Activated effector memory CD4-positive, alpha-beta T cell treated with Interleukin-2 at 50 U/mL for 16 hours (primary cell): ENCODE measurements at places on chromosomes 16 and 17.
A peak's percentile ranks its signal among the peaks of the same experiment; 100 is the strongest.

DNA sequence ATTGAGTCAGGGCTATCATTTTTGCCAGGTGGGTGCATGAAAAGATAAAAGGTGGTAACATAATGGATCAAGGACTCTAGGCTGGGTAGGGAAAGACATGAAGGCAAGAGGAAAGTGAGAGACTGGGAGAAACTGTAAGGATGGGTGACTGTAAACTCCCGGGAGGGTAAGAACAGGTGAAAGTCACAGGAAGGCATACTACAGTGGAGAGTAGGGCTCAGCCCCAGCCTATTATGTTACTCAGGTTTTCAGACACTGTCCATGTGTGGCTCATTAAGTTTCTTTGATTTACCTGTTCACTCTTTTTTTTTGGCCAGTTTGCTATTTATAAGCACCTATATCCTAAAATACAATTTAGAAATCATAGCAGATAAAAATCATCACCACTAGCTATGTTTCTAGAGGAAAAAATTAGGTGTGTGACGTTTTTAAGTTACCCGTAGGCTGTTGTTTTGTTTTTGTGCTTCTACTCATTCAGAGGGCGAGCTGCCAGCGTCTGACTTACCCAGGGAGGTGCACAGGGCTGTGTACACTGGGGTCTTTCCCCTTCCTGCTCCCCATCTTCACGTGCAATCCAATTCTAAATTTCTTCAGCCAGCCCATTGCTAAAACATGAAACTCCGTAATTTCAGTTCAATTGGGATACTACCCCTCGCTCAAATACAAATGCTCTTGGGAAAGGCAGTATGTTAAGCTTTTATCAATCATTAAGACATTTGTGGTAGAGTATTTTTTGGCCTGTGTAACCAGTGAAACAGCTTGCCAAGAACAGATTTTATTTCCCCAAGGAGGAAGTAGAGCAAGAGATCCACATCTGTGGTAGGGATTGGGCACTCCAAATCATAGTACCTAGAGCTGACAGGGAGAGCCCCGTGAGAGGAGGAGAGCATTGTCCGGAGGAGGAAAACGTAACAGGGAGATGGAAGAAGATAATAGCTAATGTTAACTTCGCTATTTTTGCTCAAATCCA is 21.7 kb upstream of the VWA3A start:
- DNase-seq = no peak

DNA sequence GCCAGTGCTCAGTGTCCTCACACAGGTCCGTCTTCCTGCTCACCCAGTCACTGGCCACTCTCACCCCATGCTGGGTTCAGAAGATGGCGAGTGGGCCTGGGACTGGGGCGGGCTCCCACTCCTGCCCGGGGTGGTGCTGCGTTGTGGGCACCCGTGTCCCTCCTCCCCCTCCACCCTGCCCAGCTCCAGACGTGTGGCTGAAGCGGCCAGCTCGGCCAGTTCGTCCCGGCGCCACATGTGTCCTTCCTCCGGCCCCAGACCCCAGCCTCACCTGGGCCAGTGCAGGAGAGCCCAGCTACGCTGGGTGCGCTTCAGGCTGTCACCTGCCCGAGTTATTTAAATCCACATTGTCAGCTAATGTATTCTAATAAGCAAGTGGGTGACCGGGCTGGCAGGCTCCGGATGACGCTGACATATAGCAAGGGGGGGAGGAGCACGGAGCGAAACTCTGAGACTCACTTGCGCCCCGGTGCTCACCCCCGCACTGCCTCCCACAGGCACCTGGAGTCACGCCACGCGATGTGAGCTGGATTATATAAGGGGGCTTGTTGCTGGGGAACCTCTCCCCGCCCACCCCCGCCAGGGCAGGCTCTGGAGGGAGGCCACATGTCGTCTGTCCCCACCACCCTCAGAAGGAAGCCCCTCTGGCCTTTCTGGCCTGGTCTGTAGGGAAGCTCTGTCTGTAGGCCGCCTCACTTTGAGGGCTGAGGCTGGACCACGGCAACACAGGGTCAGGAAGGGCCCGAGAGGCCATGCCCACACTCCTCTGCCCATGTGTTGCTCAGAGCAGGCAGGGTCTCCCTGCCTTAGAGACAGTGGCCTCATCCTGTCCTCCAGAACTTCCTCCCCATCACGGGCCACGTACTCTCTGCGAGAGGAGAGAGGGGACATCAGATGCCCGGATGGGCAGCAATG is 7.1 kb upstream of the BAIAP2 start:
- no peak for DNase-seq

GRCh38 chr17:72038427-72038826 is 82.4 kb upstream of the SOX9 start:
- no peak for DNase-seq

- DNase-seq = no peak
Measured at GRCh38 chr17:27153005-27153404, 140.9 kb upstream of the WSB1 start.

- no peak for DNase-seq
Measured at GRCh38 chr17:44273607-44274006, 5.7 kb upstream of the SLC4A1 start.

- no peak for DNase-seq
Measured at GRCh38 chr17:28110184-28110583, 67.7 kb downstream of the NLK start.

DNA sequence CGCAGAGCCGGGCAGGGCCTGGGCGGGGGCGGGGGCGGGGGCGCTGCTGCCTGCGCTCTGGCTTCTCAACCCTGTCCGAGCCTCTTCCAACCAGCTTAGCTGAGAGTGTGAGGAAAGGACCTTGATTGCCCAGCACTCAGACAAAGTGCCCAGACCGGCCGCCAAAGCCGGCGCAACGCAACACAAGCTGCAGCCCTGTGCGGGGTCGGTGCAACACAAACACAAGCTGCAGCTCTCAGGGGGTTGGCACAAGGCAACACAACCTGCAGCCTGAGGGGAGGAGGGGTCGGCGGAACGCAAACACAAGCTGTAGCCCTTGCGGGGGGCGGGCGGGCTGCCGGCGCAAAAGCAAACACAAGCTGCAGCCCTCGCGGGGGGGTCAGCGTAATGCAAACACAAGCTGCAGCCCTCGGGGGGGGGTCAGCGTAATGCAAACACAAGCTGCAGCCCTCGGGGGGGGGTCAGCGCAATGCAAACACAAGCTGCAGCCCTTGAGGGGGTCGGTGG is 60.0 kb downstream of the KLHDC4 start:
- DNase-seq = no peak

DNA sequence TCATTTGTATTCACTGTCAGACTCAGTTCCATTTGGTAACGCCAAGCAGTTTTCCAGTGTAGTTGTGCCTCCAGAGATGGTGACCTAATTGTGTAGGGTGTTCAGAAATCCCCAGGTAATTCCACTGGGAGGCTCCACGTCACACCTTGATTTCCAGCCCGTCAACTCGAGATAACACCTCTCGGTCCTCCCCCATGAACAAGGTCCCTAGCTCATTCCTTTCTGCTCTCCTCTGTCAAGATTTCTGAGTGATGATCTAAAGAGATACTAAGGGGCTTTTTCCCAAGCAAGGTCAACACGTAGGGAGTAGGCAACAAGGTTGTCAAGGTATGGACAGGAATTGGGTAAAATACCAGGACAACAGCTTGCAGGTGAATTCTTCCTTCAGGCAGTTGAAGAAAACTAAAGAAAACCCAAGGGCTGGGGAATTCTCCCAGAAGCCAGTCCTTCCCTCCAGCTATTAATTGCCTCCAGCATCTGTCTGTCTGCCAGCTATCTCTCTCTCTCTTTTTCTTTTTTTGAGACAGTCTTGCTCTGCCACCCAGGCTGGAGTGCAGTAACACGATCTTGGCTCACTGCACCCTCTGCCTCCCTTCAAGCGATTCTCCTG is 31.4 kb downstream of the GPRC5B start:
- no peak for DNase-seq

- no peak for DNase-seq
Measured at GRCh38 chr17:53142890-53143289, 679.8 kb upstream of the KIF2B start.

DNA sequence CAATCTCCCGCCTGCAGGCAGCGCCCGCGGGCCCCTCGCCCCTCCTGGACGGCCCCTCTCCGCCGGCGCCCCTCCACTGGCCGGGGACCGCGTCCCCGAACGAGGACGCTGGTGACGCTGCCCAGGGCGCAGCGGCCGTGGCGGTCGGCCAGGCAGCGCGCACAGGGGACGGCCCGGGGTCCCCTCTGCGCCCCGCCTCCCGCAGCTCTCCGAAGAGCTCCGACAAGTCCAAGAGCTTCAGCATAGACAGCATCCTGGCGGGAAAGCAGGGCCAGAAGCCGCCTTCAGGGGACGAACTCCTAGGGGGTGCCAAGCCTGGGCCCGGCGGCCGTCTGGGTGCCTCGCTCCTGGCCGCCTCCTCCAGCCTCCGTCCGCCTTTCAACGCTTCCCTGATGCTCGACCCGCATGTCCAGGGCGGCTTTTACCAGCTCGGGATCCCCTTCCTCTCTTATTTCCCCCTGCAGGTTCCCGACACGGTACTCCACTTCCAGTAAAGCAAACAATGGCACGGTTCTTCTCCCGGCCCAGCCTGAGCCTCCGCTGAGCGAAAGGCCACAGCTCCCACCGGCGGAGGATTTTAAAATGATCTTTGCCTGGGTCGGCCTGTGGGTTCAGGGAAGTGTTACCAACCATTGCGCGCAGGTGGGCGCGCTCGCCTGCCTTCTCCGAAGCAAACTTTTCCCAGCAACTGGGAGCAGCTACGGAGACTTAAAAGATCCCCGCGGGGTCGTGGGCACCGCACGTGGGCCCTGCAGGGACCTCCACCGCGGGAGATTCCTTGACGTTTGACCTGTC is 1.1 kb downstream of the FOXL1 start:
- no peak for DNase-seq

DNA sequence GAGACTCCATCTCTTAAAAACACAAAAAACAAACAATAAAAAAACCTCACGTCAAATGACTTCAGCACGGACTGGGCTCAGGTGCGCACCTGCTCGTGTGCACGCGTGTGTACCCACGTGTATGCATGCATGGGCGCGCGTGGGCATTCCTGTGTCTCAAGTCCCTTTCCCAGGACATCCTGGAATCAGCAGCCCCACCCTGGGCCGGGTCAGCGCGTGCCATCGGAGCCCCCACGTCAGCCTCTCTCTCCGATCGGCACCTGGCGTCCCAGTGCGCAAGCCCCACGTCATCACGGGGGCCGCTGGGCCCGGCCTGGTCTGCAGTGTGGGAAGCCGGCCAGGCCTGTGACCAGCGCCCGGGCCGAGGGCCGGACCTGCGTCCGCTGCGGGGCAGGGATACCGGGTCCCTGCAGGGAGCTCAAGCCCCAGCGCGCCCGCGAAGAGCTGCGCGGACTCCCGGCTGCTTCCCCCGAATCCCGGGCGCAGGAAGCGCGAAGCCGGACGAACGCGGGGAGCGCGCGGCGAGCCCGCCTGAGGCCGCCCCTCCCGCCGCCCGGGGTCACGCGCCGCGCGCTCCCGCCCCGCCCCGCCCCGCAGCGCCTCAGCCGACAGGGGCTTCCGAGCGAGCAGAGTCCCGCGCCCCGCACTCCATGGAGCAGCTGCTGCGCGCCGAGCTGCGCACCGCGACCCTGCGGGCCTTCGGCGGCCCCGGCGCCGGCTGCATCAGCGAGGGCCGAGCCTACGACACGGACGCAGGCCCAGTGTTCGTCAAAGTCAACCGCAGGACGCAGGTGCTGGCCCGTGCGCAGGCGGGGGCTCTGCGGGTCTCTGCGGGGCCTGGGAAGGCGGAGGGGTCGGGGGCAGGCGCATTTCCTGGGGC is at the start of gene FN3K:
FN3K (plus strand) TSS at position 629 of the 880 bp plus-strand sequence; CDS start at position 651, 22 bp downstream.
- DNase-seq = peak; percentile 23

DNA sequence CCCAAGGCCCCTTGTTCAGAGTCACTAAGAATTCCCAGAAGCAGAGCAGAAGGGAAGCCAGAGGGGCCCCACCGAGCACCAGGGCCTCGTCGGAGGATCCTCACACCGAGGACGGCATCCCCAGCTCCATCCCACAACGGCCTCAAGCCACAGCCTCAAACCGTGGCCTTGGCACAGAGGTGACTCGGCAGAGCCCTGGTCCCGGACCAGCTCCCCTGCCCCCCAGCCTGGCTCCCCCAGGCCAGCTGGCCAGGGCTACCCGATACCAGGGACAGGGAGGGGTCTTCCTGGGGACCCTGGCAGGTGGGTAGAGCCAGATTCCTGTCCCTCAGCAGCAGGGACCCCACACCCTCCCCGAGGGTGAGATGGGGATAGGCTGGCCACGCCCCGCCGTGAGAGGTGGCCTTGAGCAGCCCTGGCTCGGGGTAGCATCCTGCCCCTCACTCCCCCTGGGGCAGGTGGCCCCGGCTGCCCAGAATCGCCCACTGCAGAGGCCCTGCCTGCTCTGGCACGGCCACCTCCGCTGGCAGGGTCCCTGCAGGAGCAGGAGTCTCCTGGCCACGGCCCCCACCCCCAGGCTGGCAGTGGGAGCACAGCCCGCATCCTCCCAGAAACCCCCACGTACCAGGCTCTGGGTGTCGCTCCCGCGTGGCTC is 5.6 kb upstream of the PVALEF start:
- DNase-seq = no peak

DNA sequence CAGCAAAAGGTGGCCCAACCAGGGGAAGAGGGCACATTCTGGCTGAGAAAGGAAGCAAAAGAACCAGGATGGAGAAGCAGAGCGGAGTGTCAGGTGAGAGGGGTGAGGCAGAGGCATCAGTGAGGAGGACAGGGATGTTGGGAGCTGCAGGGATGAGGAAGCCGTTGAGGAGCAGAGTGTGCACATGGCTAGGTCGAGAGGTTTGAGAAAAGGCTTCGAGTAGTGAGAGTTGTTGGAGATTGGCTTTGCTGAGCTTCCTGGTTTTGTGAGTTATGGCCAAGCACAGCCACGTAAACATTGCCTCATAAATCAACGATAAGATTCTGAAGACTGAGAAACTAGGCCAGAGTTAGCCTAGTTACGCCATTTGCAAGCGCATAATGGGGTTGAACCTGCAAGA is 26.9 kb downstream of the DNAH2 start:
- DNase-seq = no peak

DNA sequence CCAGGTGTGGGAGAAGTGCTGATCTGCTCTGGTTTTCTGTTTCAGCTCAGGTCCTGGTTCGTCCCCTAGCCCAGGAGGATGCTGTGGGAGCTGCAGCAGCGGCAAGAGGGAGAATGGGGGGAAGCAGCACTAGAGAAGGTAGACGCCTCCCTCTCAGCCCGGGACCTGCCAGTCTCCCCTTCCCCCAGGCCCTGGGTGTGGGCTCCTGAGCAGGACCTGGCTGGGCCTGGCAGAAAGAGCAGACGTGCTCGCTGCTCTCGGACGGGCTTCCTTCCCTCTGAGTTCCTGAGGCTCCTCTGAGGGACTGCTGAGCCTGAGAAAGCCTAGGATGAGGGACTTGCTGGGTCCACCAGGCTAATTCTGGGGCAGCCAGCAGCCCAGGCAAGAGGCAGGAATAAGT is 3.1 kb downstream of the PRCD start:
- DNase-seq = no peak

DNA sequence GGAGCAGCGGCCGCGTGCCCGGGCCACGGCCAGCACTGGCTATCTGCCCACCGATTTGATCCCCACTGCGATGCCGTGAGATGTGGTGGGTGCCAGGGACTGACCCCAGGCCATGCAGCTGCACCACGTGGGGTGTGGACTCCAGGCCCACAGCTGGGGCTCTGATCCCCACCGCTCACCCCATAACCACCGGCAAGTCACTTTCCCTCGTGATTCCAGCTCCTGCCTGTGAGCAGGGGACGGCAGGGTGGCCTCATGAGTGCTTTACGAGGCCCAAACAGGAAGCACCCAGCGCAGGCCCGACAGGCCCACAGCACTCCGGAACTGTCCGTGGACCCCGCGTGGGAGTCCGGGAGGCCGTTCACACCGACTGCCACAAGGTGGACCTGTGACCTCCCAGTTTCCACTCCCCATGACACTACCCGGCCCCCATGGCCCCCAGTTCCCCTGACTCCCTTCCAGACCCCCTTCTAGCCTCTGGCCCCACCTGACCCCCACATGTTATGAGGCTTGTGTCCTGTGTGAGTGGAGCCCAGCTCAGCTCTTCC is 616 bp downstream of the PTX4 start:
- no peak for DNase-seq

- no peak for DNase-seq
Measured at GRCh38 chr17:68843522-68843921, 111.7 kb downstream of the ABCA8 start.
